GM18507 (cell line): ENCODE measurements at places on chromosomes 3 and 15.

DNA sequence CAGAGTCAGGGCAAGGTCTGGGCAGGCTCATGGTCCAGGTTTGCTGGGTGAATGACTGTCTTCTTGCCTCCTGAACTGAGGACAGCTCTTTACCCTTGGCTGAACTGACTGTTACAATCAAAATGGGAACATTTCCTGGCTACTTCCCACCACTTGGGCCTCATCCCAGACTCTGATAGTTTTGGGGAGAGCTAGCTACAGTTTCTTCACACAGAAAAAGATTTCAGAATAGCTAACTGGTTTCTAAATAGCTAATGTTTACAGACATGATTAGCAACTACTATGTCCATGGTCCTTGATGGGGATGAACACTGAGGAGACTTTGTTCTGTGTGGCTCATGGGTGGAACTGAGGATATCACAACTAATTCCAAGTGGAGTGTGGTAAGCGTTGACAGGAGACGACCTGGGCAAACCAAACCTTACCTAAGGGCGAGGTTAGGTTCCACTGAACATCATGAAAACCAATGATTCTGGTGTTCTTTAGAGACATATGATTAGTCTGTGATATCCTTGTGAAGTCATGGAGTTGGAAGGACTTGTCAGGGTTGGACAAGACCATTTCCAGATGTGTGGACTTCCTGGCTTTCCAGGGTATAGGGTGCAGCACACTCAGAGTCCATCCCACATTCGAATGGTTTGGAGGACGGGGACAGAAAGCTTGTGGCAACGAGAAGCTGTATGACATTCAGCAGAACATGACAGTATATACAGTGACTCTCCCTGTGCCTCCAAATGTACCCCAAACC is 7.3 kb downstream of the ALPK3 start:
- no peak for DNase-seq

GRCh38 chr3:116040152-116040551 is 405.1 kb downstream of the LSAMP start:
- DNase-seq = no peak

DNA sequence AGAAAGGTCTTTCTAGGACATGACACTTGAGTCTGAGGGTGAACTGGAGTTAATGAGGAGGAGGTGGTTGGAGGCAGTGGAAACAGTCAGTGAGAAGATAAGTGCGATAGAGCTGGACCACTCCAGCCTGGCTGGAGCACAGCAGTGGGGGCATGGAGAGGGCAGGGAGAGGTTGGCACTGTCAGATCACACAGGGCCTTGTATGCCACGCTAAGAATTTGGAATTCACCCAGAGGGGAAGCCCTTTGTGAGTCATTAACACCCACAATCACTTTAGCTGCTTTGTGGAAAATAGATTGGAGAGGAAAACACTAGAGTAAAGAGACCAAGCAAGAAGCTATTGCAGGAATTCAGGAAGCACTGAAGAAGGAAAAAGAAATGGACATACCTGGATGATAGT is 83.3 kb downstream of the ZNF621 start:
- DNase-seq = no peak

DNA sequence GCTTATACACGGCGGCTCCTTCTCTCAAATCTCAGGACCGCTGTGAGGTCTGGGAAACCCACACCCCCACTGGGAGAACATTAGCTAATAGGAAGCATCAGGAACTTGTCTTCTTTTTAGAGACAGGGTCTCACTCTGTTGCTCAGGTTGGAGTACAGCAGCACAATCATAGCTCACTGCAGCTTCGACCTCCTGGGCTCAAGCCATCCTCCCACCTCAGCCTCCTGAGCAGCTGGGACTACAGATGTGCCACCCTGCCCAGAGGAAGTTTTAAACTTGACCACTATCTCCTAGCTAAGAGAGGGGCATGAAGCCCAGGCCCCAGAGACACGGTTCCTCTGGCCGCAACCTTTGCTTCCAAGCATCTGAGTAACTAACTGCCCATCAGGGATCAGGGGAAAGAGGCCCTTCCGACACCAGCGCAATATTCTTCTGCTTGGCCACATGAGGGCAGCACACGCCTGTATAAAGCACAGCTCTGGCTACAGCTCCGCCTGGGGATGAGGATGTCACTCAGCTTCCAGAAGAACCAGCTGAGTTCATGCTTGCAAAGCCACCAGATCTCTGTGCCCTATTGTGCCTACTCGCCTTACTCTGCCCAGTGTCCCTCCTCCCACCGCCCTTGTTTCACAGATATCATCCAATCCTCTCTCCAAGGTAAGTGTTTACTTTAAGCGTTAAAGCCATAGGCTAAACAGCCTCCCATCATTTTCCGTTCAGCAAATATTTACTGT is 57.6 kb upstream of the SLC6A11 start:
- peak; percentile 56 for DNase-seq

- no peak for DNase-seq
Measured at GRCh38 chr3:197430934-197431333, 124.8 kb downstream of the BDH1 start.
